Kidney (tissue), 22 donors: ENCODE measurements at places on chromosomes 13 and 19. TPM values are rescaled to one million over a fixed set of nuclear protein-coding genes. Genes with fewer than 3 reads are reported as not detected.

VSTM1 gene
- 0.35 TPM for total RNA-seq

IZUMO2 gene
- total RNA-seq: not detected

ZNF530 gene
- 3.5 TPM for total RNA-seq

TMEM221 gene
- total RNA-seq: 0.13 TPM

ZNF208 gene
- total RNA-seq: 7.8 TPM

DNA sequence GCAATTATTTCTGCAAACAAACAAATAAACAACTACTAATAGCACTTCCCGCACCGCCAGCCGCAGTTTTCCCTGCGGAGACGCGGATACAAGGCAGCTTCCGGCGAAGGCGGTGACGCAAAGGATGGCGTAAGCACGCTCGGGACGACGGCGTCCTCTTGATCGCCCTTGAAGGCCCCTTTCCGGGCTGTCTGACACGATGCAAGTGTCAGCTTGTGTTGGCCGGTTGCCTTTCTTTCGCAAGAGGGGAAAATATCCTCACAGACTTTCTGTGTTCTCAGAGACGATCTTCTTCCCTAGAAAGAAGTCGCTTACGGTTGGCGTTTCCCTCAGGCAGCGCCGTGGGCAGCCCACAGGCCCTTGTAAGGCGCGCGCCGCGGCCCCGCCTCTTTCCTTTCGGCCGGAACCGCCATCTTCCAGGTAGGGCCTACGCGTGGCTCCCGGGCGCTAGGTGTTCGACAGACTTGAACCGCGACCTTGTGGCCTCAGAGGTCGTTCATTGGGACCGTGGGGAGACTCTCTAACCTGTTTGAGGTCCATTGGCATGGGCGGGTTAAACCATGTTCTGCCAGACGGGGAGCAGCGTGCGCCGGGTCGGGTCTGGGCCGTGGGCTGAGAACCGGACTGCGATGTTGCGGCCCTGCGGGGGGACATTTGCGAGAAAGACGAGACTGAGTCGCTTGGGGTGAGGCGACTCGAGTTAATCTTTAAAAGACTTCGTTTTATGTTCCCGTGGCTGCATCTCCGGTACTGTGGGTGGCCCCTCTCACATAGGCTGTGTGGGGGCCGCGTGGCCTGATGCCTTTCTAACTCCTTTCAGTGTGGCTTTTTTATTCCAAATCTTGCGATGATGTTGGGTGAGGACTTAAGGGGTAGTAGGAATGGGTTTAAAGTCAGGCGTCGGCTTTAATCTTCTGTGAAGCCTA lies at the start of gene RPL21:
Gene RPL21, plus strand, starts transcription at position 393 of the 926 bp plus-strand sequence. CDS start 2,219 bp downstream, outside the sequence.
- peaks cover 15% of the 10 kb centered on the region for H3K4me1 ChIP-seq
- peak within 1 kb of the TSS; percentile 98 for H3K4me3 ChIP-seq
- no peaks in the 10 kb centered on the region for H3K27me3 ChIP-seq
- DNase-seq: peak; percentile 99

GRCh38 chr19:6138066-6138465 lies 2.6 kb downstream of the ACSBG2 start:
- no peaks in the 10 kb centered on the region for H3K27me3 ChIP-seq
- DNase-seq: no peak
- no peak overlapping the region for H3K4me3 ChIP-seq
- no peaks in the 10 kb centered on the region for H3K4me1 ChIP-seq
- no peak overlapping the region for H3K27ac ChIP-seq

GRCh38 chr13:28027071-28027470 lies 38.6 kb upstream of the URAD start:
- H3K4me1 ChIP-seq: no peaks in the 10 kb centered on the region
- no peak for DNase-seq
- no peaks in the 10 kb centered on the region for H3K27me3 ChIP-seq

DNA sequence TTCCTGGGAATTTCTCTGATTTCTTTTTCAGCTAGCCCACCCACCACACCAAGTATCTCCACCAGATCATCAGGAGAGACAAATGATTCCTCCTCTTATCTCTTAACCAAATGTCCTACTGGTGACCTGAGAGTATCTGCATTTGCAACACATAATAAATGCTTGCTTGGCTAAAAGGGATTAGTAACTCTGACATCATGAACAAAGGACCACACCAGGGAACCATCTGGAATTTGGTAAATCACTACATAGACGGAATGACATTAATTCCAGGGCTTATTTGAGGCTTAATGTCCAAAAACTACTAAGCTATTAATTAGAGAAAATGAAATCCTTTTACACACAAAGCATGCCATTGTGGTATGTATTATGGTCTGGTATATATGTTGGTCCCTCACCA lies 139.0 kb downstream of the RAP2A start:
- H3K4me1 ChIP-seq: peaks cover 3% of the 10 kb centered on the region
- no peak for DNase-seq
- H3K4me3 ChIP-seq: no peak overlapping the region
- no peak overlapping the region for H3K27ac ChIP-seq

- H3K36me3 ChIP-seq: no peaks in the 10 kb centered on the region
- no peak overlapping the region for H3K27ac ChIP-seq
- H3K4me3 ChIP-seq: no peak overlapping the region
- DNase-seq: no peak
These were observed 109.8 kb downstream of the SLC10A2 start for GRCh38 chr13:102956449-102956848.

DNA sequence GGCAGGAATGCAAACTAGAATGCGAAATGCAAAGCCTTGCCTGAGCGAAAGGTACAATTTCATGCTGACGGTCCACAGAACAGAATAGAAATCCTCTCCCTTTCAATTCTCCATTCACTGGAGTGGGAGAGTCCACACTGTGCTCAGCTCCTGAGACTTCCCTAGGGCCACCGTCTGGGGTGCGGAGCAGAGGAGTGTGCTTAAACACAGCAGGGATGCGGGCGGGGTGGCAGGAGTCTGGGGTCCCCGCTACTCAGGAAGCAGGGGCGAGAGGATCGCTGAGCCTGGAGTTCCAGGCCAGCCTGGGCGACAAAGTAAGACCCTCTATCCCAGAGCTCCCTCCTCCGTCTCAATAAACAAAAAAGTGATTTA lies 552 bp upstream of the ZNF816 start:
- H3K4me3 ChIP-seq: peak overlapping the region; percentile 94
- DNase-seq: peak; percentile 54
- no peaks in the 10 kb centered on the region for H3K4me1 ChIP-seq
- peaks cover 5% of the 10 kb centered on the region for H3K36me3 ChIP-seq
- H3K27ac ChIP-seq: peak overlapping the region; percentile 78

DNA sequence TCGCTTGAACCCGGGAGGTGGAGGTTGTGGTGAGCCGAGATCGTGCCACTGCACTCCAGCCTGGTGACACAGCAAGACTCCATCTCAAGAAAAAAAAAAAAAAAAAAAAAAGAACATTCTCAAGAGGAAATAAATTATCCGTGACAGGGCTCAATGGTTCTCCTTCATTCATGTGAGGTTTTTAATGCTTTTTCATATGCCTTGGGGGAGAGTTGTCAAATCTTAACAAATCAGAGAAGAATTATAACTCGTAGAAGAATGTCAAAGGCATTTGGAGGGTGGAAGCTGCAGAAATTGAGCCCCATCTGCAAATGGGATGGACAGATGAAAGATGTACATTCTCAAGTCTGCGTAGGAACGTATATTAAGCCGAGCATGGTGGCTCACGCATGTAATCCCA lies 34.9 kb upstream of the HOMER3 start:
- H3K27ac ChIP-seq: no peak overlapping the region
- DNase-seq: peak; percentile 36
- H3K4me1 ChIP-seq: peaks cover 7% of the 10 kb centered on the region
- H3K36me3 ChIP-seq: no peaks in the 10 kb centered on the region
- no peak overlapping the region for H3K4me3 ChIP-seq

GRCh38 chr19:6828698-6829633 lies 56.5 kb downstream of the VAV1 start:
- no peak for DNase-seq
- no peaks in the 10 kb centered on the region for H3K4me1 ChIP-seq
- H3K27me3 ChIP-seq: no peaks in the 10 kb centered on the region
- no peak overlapping the region for H3K27ac ChIP-seq

GRCh38 chr19:35462476-35462953 lies 14.5 kb downstream of the FFAR2 start:
- no peaks in the 10 kb centered on the region for H3K27me3 ChIP-seq
- H3K4me1 ChIP-seq: peaks cover 11% of the 10 kb centered on the region
- no peak for DNase-seq
- no peak overlapping the region for H3K27ac ChIP-seq
- no peaks in the 10 kb centered on the region for H3K36me3 ChIP-seq
- no peak overlapping the region for H3K4me3 ChIP-seq

GRCh38 chr13:87953381-87953780 lies 282.2 kb downstream of the SLITRK5 start:
- H3K27me3 ChIP-seq: no peaks in the 10 kb centered on the region
- no peak overlapping the region for H3K27ac ChIP-seq
- H3K36me3 ChIP-seq: no peaks in the 10 kb centered on the region
- no peak overlapping the region for H3K4me3 ChIP-seq
- no peak for DNase-seq
- H3K4me1 ChIP-seq: no peaks in the 10 kb centered on the region

DNA sequence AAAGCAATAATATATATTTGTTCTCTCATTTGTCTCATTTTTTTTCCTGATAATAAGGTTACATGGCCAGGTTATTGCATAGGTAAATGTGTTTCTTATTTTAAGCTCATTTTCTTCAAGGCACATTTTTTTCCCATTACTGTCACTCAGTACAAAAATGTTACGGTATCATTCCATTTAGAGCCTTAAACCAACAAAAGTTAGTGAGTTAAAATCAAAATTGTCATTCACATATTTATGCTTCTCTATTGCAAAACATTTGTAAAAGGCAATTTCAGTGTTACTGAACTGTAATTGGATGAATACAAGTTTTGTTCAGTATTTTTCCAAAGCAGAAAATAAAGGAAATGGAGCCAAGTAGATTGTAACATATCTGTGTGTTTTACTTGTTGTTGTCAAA lies 117.6 kb upstream of the MAB21L1 start:
- DNase-seq: no peak
- H3K27ac ChIP-seq: no peak overlapping the region
- H3K27me3 ChIP-seq: no peaks in the 10 kb centered on the region
- no peaks in the 10 kb centered on the region for H3K4me1 ChIP-seq
- peaks cover 3% of the 10 kb centered on the region for H3K36me3 ChIP-seq

DNA sequence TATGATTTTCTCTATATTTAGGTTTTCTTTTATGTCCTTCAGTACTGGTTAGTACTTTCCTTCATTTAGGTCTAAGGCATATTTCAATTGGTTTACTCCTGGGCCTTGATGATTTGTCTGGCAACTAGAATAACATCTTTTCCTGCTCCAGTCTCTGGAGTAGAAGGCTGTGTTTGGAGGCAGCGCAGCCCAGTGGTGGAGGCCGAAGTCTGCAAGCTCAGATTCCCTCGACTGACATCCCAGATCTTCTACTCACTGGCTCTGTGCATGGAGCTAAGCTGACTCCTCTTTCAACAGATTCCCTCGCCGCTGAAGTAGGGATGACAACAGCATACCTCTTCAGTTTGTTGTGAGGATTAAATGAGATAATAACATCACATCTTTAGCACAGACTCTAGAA lies 141.0 kb downstream of the RAP2A start:
- H3K27me3 ChIP-seq: no peaks in the 10 kb centered on the region
- H3K27ac ChIP-seq: no peak overlapping the region
- no peak overlapping the region for H3K4me3 ChIP-seq
- no peak for DNase-seq
- no peaks in the 10 kb centered on the region for H3K36me3 ChIP-seq

DNA sequence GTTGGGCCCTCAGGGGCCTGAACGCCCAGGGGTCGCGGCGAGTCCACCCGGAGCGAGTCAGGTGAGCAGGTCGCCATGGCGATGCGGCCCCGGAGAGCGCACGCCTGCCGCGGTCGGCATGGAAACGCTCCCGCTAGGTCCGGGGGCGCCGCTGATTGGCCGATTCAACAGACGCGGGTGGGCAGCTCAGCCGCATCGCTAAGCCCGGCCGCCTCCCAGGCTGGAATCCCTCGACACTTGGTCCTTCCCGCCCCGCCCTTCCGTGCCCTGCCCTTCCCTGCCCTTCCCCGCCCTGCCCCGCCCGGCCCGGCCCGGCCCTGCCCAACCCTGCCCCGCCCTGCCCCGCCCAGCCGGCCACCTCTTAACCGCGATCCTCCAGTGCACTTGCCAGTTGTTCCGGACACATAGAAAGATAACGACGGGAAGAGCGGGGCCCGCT lies at the start of gene CCNA1:
Gene CCNA1, plus strand, starts transcription at position 390 of the 439 bp plus-strand sequence. CDS start 562 bp downstream, outside the sequence.
- no peak within 1 kb of the TSS for H3K27ac ChIP-seq
- peak; percentile 84 for DNase-seq
- no peaks in the 10 kb centered on the region for H3K4me1 ChIP-seq

DNA sequence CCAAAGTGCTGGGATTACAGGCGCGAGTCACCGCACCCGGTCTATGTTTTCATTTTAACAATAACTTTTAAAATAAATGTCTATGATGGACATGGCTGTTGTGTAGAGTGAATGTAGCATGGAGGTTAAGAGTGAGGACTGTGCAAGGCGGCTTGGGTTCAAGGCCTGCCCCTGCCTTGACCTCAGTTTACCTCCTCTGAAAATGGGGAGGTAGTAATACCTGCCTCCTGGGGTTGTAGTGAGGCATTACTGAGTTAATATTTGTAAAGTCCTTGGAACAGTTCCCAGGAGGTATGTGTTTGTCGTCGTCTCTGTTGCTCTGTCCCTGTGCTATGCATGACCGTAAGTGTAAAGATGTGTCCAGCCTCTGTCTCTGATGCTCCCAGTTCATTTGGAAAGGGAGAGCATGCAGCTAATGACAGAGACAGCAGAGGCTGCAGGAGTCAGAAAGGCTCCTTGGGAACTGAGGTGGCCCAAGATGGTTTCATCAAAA lies 9.4 kb downstream of the GARRE1 start:
- H3K36me3 ChIP-seq: no peaks in the 10 kb centered on the region
- DNase-seq: no peak
- H3K27me3 ChIP-seq: no peaks in the 10 kb centered on the region
- H3K27ac ChIP-seq: no peak overlapping the region
- peaks cover 6% of the 10 kb centered on the region for H3K4me1 ChIP-seq

DNA sequence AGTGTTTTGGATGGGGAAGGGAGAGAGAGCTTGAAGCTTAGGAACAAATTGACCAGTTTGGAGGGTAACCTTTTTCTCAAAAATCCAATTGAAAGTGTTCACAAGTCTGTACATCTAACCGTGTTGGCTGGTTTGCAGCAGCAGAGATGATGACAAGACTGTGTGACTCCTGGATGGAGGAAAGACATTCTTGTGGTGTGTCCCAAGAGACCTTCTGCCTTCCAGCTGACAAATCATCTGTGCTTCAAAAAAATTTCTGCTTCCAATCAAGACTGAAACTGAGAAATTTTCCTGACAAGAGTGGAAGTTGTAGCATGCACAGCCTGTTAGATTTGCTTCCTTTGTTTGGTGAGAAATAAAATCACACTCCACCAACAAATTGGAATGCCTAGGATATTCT lies 56.2 kb downstream of the LACC1 start:
- DNase-seq: no peak
- no peak overlapping the region for H3K27ac ChIP-seq
- no peaks in the 10 kb centered on the region for H3K36me3 ChIP-seq
- no peaks in the 10 kb centered on the region for H3K27me3 ChIP-seq
- no peak overlapping the region for H3K4me3 ChIP-seq
